ENCODE measurements at places on chromosomes 3 and 15.

DNA sequence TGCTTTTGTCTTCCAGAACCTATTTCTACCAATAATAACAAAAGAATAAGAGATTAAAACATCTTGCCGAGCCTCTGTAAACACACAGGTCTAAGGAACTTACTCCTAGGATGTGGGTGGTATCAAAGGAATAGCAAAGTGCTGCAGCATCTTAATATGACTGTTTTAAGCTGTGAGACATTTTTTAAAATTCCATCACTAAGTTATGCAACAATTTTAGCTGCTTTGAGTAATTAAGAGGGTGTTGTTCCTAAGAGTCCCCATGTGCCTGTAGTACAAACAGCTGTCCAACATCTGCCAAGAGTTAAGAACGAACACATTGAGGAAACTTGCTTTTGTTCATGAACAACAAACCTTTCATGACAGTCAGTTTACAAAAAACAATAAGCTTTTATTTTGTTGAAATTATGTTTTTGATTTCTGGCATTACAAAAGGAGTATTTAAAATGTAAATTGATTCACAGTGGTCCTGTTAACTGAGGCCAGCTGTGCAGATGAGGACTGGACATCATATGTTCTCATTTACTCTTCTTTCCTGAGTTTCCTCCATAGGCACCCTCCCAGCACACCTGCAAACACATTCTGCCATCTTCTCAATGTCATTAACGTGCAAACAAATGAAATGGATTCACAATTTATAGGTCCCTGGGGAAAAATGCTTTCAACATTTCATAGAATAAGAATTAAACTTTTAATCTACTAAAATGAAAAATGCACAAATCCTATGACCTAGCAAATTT lies 337.3 kb upstream of the ARHGEF26 start:
- no peak for DNase-seq

GRCh38 chr15:55108448-55108847 lies 88.3 kb downstream of the RSL24D1 start:
- DNase-seq = no peak

DNA sequence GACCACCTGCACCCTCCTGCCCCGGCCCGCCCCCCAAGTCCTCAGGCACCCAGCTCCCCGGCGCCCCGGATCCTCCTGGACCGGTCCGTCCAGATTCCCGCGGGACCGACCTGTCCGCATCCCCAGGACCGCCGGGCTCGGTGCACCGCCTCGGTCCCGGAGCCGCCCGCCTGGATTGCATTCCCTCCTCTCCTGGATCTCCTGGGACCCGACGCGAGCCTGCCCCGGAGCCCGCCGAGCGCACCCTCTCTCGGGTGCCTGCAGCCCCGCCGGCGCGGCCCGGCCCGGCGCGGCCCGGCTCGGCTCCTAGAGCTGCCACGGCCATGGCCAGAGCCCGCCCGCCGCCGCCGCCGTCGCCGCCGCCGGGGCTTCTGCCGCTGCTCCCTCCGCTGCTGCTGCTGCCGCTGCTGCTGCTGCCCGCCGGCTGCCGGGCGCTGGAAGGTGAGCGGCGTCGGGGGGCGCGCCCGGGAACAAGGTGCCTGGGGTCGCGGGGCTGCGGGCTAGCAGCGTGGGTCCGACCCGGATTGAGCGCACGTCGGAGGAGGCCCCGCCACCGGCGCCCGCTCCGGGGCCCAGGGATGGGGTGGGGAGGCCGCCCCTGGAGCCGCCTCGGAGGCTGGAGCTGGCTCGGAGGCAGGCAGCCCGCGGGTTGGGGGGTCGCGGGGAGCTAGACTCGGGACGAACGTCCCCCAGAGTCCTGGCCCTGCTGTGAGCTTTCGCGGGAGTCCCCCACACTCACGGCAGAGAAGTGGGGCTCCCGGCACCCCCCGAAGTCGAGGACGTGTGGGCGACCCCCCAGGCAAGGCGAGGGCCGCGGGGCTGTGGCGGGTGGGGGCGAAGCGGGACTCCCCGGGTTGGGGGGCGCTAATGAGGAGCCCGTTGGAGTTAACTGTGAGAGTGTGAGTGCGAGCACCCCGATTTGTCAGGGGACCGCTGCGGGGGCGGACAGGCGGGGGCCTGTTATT lies 610 bp downstream of the EPHB3 start:
- peak; percentile 39 for DNase-seq

DNA sequence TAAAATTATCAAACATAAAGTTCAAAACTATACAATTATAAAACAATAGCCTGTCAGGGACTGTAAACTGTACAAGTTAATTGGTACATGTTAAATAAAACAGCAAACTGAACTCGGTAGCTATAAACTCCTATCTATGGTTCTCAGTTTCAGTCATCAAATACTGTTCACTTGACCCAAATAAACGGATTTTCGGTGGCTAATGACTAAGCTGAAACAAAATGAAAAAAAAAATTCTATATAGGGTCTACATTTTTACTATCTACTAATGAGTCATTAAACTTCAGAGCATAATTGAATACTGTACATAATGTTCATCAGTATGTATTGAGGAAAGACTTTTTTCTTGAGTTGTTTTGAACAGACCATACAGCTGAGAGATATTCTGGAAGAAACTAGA lies 6.6 kb downstream of the PROK2 start:
- no peak for DNase-seq

DNA sequence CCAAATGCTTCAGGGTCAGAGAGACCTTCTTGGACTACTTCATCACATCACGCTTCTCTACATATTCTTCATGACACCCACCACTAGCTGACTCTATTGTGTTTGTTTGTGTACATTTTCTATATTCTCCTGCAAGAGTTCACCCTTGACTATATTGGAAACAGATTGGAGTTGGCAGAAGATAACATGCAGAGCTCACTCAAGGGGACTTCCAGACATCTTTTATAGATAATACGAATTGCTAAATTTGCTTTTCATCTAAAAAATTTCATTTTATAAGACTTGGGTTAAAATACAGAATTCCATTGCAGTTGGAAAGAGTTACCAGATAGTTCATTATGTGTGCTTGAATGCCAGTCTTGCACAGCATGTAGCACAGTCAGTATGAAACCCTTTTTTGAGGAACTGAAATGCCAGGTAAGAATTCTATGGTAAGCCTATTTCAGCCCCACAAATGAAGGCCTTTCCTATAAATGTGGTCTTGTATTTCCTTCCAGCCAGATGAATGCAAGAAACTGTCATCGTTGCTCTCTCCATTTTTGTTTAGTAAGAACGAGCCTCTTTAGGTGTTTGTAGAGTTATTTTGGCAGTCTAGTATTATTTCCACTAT lies 177.6 kb downstream of the GHSR start:
- no peak for DNase-seq

DNA sequence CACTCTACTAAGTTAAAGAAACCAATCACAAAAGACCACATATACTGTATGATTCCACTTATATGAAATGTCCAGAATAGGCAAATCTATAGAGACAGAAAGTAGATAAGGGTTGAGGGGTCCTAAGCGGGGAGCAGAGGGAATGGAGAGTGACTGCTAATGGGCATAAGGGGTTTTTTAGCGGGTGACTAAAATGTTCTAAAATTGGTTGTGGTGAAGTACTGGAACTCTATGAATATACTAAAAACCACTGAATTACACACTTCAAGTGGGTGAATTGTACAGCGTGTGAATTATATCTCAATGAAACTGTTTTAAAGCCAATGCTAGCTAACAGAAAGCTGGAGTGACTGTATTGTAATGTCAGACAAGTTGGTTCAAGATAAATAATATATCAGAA lies 33.3 kb downstream of the KPNA1 start:
- no peak for DNase-seq

- DNase-seq = no peak
These were observed 36.6 kb downstream of the ATP6V1A start for GRCh38 chr3:113783463-113783862.

- no peak for DNase-seq
These were observed 63.6 kb downstream of the RYR3 start for GRCh38 chr15:33374226-33374914.

DNA sequence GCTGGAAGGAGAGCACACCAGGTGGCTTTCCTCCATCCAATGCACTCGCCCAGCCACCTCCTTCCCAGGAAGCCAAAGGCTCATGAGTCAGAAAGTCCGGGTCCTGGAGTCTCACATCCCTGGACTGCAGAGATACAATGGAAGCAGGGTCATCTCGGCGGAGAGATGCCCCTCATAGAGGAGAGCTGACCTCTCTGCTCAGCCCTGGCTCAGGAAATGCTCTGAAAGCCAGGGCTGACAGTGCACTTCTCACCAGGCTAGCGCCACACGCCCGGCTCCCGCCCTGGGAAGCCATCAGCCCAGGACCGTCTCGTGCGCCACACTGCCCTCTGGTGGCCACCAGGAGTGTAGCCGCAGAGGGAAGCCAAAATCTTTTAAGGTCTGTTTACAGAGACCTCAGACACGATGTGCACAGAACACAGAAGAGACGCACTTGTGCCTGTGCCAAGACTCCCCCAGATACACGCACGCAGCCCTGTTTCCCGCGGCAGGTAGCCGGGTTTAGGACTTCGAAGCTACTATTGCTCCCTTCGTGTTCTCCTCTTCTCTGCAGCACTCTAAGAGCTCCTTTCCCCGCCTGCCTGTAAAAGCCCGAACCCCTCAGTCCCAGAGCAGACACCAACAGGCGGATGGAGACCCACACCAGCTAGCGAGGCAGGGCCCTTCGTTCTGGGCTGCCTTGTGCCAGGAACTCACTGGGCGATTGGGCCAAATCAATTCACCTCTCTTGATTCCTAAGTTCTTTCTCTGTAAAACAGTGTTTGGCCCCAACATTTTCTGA lies 9.7 kb downstream of the NTRK3 start:
- DNase-seq = peak; percentile 76

GRCh38 chr15:92634060-92634459 lies 21.5 kb downstream of the FAM174B start:
- DNase-seq = no peak

DNA sequence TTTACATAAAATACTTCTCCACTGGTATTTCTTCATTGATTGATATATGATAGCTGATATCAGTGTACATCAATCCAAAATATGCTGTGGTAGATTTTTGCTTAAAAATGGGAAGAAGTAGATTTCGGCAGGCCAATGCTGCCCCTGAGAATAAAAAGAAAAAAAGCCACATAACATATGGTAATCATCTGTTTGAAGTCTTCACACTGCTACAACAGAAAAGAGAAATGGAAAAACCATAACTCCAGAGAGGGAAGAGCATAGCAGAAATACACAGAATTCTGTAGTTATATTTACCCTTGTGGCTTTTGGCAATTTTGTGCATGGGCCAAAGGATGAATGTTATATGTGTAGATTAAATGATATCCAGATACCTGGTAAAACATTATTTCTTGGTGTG lies 143.1 kb upstream of the KCNMB2 start:
- DNase-seq = no peak

Measured in RWPE1 (cell line).